ENCODE measurements at places on chromosomes 7 and 10.

DNA sequence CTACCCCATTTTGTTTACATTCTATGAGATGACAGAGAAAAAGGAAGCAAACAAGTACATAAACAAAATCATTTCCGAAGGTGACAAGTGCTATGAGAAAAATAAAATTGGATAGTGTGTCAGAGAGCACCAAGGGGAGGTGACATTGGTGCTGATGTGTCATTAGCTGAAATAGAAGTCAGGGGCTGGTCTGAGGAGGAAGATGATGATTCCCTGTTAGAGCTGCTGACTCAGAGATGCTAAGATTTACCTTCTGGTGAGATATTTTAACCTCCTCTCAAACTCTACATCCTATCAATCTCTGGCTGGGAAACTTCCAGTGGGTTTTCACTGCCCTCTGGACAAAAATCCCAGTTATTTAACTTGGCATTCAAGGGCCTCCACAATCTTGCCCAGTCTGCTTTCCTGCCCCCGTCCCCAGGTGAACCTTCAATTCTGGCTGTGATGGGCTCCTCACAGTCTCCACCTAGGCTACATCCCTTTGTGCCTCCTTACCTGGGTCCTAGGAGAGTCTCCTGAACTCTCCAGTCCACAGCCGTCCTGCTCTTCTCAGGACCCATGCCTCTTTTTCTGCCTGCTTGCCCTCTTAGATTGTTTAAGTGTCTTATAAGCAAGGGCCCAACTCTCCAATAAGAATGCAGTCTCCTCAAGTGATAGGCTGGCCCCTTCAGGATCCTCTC is 26.6 kb downstream of the DUSP5 start:
- DNase-seq = no peak

- no peak for DNase-seq
Observed at GRCh38 chr7:141742229-141742628, 4.1 kb downstream of the SSBP1 start.

- DNase-seq = no peak
Observed at GRCh38 chr10:69578508-69578991, 5.3 kb upstream of the NEUROG3 start.

GRCh38 chr10:7412237-7412927 is 1.5 kb upstream of the SFMBT2 start:
- DNase-seq = no peak

GRCh38 chr7:35019801-35020200 is 17.5 kb downstream of the DPY19L1 start:
- DNase-seq = no peak
